ENCODE measurements at places on chromosomes 2 and 18.

GRCh38 chr2:230202430-230203109, 17.2 kb downstream of the SP110 start:
- DNase-seq, result no peak

- no peak for DNase-seq
These were observed 89.0 kb downstream of the ZNF532 start for GRCh38 chr18:58953627-58954026.

GRCh38 chr2:1619556-1619955, 124.8 kb downstream of the PXDN start:
- no peak for DNase-seq

- no peak for DNase-seq
These were observed 190.3 kb downstream of the IRS1 start for GRCh38 chr2:226609366-226609765.

DNA sequence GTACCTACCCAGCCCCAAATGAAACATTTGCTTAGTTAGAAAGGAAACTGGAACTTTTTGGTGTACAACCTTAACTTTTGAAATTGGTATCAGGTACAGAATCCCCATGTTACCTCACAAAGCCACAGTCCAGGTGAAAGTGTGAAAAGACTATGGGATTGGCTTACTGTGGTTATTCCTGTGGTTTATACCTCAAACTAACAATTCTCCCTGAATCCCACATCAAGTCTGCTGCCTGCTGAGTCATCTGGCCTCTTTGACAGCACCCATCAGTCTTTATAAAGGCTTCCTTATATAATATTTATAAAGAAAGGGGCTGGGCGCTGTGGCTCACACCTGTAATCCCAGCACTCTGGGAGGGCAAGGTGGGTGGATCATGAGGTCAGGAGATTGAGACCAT, 164.6 kb downstream of the TMEM247 start:
- no peak for DNase-seq

All from epithelial cell of proximal tubule (primary cell).